ENCODE measurements at places on chromosomes 3 and 15. TPM values are rescaled to one million over a fixed set of nuclear protein-coding genes. Genes with fewer than 3 reads are reported as not detected.
A peak's percentile ranks its signal among the peaks of the same experiment; 100 is the strongest.

DNA sequence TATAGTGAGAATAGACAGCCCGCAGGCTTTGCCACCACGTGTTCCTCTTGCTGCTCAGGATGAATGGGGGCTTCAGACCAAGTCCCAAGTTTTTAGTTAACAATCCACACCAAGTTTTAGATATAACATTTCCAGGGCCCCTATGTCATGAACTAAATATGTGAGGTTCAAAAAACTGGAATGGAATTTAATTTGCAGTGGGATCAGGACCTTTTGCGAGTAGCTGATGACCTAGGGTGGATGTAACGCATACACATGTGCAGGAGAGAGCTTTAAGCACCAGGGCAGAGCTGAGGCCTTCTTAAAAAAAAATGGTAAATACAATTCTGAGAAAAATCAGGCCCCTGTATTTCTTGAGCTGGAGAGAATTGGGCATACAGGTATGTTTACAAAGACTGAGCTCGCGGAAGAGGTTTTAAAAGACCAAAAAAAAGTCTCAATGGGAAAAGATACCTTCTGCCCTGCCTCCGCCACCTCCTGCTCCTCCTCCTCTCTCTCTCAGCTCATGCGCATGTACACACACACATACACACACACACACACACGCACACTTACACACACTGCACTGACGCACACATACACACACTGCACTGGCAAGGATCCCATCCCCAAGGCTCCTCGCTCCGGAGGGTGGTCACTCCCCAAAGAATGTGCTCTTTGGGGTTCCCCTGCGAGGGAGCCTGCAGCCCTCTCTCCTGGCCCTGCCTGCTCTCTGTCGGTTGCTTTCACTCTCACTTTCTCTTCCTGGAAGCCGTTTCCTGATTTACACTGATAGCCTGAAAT, 48.2 kb upstream of the IGF1R start:
- peaks cover 48% of the 10 kb centered on the region for H3K27me3 ChIP-seq
- H3K4me1 ChIP-seq, result no peaks in the 10 kb centered on the region
- H3K36me3 ChIP-seq, result no peaks in the 10 kb centered on the region

GRCh38 chr3:15113471-15113870, 14.5 kb upstream of the RBSN start:
- H3K36me3 ChIP-seq, result no peaks in the 10 kb centered on the region
- no peaks in the 10 kb centered on the region for H3K4me1 ChIP-seq
- H3K27ac ChIP-seq, result no peak overlapping the region
- H3K4me3 ChIP-seq, result no peak overlapping the region
- H3K27me3 ChIP-seq, result peaks cover 11% of the 10 kb centered on the region

DNA sequence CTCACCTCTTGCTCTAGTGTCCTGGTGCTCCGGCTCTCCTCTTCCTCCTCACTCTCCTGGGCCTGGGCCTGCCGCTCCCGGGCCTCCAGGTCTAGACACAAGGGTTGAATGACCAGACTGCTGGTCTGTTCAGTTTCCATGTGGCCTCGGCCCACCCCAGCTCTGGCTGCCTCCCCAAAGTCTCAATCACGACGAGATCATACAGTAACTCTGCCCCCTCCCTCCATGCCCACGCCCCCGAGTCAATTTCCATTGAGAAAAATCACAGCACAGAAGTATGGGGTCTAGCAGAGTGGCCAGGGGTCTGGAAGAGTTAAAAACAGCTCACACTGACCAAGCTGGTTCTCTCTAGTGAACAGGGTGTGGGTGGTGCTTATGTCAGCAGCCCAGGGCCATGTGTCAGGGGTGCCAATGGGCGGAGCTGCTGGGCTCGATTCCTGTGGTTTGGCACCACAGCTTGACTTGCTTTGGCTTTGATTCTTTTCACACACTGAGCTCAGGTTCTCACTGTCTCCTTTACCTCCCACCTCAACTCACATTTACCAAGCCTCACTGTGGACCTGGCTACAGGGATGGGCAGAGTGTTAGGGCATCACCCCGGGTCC, 6.9 kb downstream of the C15orf62 start:
- no peaks in the 10 kb centered on the region for H3K27me3 ChIP-seq
- H3K4me3 ChIP-seq, result no peak overlapping the region
- DNase-seq, result peak; percentile 89
- H3K36me3 ChIP-seq, result 0 out of 2 replicates have a peak, but pooled peaks cover 4% of the 10 kb centered on the region
- peaks cover 21% of the 10 kb centered on the region for H3K4me1 ChIP-seq
- peak overlapping the region; percentile 79 for H3K27ac ChIP-seq

GRCh38 chr3:177569875-177570657, 372.8 kb upstream of the TBL1XR1 start:
- H3K36me3 ChIP-seq, result no peaks in the 10 kb centered on the region
- DNase-seq, result no peak
- no peak overlapping the region for H3K27ac ChIP-seq
- no peak overlapping the region for H3K4me3 ChIP-seq
- no peaks in the 10 kb centered on the region for H3K27me3 ChIP-seq

DNA sequence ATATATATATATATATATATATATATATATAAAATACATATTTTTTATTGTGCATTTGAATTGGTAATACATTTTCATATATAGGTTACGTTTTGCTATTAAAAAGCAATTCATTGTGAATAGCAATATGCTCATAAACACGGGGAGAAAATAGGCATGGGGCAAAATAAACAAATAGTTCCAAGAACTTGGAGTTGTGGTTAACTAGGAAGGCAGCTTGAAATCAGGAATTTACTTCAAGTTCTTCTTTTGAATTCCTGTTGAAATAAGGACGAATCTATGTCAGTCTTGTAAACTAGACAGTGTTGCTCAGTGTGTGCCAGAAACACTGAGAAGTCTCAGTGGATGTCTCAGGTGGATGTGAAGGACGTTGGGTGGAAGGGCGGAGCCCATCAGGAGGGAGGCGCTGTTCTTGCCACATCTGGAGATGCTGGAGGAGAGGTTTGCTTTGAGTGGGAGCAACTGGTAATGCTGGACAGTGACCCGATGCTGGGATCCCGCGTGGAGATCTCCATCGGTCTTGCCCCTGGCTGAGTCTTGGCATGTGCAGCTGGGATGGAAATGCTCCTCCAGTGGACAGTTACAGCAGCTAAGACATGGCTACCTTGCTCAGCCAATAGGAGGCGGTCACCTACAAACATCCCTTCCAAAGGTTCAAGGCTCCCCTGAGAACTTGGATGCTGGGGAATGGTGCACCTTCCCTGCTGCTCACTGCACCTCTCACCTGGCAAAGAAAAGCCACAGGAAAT, 2.5 kb downstream of the IL16 start:
- H3K36me3 ChIP-seq, result no peaks in the 10 kb centered on the region
- no peak overlapping the region for H3K4me3 ChIP-seq
- no peak for DNase-seq
- no peak overlapping the region for H3K27ac ChIP-seq

DNA sequence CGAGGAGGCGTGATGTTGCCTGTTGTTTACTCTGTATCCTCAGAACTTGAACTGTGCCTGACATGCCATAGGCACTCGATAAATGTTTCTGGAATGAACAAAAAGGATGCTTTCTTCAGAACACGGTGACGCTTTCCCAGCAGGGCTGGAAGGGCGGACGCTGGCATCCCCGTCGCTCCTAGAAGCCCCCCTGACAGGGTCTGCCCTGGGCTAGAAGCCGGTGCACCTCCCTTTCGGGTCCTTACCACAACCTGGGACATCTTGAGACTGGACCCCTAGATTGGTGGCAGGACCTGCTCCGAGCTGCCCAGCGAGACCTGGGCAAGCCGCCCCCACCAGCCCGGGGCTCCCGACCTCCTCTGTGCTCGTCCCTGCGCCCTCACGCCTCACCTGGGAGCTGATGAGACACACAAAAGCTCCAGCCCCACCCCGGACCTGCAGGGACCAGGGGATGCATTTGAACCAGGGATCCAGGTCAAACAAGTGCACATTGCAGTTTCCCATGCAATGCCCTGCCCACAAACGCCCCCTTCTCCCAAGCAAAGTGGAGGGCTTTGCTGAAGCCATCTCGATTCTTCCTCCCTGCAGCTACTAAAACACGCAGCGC, 131.2 kb upstream of the MEF2A start:
- H3K27me3 ChIP-seq, result no peaks in the 10 kb centered on the region
- H3K36me3 ChIP-seq, result no peaks in the 10 kb centered on the region
- no peak overlapping the region for H3K27ac ChIP-seq
- peaks cover 30% of the 10 kb centered on the region for H3K4me1 ChIP-seq

DNA sequence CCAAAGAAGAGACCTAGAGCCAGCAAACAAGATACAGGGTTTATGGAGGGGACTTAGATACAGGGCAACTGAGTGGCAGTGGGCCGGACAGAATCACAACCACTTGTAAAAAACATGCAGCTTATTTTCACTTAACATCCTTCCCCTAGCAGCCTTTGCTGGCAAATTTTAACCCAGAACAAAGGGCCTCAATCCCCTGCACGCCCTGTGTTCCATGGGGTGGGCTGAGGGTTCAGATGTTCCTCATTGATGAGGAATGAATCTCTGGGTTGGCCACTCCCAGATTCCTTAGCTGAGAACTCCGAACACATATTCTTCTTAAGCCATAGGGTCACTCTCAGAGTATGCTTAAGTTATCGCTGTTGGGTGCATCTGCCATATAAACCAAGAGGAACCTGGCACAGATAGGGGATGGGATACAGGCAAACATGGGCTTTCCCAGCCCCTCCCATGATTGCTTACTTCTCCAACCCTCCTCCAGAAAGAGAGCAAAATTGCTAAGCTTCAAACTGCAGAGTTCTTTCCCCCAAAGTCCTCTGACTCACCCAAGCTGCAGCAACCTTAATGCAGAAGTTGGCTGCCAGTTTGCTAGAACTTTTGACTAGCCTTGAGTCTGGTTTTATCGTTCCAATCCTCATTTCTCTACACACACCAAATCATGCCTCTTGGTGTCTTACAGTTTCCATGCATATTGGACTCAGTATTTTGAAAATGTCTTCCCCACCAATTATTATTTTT, 146.9 kb downstream of the CD47 start:
- H3K4me3 ChIP-seq, result no peak overlapping the region
- no peaks in the 10 kb centered on the region for H3K4me1 ChIP-seq
- H3K36me3 ChIP-seq, result no peaks in the 10 kb centered on the region
- no peaks in the 10 kb centered on the region for H3K27me3 ChIP-seq
- H3K27ac ChIP-seq, result no peak overlapping the region
- DNase-seq, result no peak

DNA sequence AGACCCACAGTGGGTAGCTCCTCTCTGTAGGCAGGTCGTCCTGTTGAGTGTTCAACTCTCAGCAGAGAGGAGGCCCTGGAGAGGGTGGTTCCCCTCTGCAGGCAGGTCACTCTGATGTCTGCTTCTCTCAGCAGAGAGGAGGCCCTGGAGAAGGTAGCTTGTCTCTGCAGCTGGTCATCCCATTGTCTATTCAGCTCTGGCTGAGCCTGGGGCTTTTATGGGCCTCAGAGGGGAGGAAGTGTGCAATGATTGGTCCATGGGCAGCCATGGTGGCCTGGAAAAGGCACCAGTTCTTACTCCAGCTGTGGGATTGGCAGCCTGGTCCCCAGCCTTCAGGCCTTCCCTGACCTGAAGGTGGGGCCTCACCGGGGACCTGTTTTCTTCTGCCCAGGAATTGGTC, 52.9 kb downstream of the PPCDC start:
- H3K27ac ChIP-seq, result no peak overlapping the region
- no peaks in the 10 kb centered on the region for H3K36me3 ChIP-seq
- H3K27me3 ChIP-seq, result no peaks in the 10 kb centered on the region

DNA sequence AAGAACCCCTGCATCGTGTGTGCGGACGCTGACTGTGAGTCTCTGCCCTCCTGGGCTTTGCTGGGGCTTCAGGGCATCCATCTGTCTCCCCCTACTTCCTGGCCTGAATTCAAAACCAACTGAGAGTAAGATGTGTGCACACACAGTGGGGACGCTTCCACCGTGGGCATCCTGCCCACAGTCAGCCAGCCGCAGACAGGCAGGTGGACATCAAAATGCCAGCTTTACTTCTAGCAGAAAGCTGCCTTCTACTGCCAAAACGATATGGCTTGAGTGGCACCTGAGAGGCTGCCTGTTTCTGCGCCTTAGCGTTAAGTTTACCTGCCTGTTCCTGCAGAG, 18.5 kb downstream of the ALDH1A3 start:
- DNase-seq, result no peak
- peak overlapping the region; percentile 10 for H3K27ac ChIP-seq
- H3K36me3 ChIP-seq, result peaks cover 94% of the 10 kb centered on the region

DNA sequence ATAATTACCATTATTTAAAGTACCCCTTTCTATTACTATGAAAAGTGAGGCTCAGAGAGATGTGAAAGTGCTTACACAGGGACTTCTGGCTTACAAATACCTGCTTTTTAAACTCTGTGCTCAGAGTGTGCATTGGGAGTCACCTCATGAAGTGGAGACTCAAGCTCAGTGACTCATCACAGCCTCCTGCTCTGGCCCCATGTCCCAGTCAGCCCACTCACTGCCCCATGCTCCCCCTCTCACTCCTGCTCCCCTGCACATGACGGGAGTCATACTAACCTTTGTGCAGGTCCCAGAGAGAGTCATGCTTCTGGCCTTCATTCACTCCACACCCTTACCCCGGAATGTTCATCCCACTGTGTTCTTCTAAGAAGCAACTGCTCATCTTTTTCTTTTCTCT, 20.2 kb downstream of the CCR1 start:
- no peaks in the 10 kb centered on the region for H3K4me1 ChIP-seq
- no peak overlapping the region for H3K27ac ChIP-seq
- no peaks in the 10 kb centered on the region for H3K27me3 ChIP-seq
- no peak for DNase-seq
- no peak overlapping the region for H3K4me3 ChIP-seq

DNA sequence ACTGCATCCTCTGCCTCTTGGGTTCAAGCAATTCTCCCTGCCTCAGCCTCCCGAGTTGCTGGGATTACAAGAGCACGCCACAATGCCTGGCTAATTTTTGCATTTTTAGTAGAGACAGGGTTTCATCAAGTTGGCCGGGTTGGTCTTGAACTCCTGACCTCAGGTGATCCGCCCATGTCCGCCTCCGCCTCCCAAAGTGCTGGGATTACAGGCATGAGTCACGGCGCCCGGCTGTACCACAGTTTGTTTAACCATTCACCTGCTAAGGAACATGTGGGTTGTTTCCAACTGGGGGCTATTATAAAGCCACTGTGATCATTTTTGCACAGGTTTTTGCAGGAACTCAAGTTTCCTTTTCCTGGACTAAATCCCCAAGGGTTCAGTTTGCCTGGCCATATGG, 123.2 kb upstream of the RAP2B start:
- H3K27ac ChIP-seq, result no peak overlapping the region
- no peaks in the 10 kb centered on the region for H3K36me3 ChIP-seq
- H3K4me3 ChIP-seq, result no peak overlapping the region

Gene GPR62
- not detected for total RNA-seq
